ENCODE measurements at places on chromosomes 16 and 17.

DNA sequence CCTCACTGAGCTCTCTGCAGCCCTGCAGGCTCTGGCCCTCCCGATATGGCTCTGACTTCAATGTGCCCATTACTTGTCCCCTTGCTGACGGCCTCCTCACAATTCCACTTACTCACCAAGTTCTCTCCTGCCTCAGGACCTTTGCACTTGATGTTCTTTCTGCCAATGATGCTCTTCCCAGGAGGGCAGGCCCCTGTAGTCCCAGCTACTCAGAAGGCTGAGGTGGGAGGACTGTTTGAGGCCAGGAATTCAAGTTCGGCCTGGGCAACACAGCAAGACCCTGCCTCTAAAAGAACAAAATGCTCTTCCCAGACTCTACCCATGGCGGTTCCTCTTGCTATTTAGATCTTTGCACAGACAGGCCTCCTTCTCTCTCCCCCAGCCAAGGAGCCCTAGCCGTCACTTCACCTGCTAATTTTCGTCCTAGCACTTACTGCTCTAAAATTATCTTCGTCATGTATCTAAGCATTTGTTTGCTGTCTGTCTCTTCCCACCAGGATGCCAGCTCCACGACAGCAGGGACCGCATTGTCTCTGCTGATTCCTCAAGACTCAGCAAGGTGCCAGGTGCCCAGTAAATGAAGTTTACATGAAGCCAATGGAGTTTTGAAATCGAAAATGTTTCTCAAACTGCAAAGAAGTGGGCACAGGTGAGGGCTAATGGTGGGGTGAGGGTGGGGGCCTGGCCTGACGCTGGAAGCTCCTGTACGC lies 626 bp upstream of the RAI1 start:
- no peak for DNase-seq

GRCh38 chr16:68486502-68487202 lies 38.3 kb upstream of the SMPD3 start:
- DNase-seq: no peak

DNA sequence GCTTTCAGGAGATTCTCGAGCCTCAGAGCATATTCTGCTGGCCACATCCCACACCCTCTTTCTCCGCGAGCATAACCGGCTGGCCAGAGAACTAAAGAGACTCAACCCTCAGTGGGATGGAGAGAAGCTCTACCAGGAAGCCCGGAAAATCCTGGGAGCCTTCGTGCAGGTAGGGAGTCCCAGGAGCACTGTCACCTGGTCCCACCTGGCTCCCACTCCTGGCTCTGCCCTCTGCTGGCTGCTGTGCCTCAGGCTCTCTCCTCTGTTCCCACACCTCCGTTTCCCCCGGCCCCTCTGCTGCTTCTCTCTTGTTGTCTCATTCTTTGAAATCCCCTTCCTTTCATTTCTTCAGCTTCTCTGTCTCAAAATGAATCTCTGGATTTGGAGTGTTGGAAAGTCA lies 16.4 kb downstream of the LPO start:
- DNase-seq: peak; percentile 9

DNA sequence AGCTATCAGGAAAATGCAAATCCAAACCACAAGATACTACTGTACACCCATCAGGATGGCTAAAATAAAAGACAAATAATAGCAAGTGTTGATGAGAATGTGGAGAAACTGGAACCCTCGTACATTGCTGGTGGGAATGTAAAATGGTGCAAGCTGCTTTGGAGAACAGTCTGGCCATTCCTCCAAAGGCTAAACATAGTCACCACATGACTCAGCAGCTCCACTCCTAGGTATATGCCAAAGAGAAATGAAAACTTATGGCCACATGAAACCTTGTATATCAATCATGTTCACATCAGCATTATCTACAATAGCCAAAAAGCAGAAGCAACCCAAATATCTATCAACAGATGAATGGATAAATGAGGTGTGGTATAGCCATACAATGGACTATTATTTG lies 28.5 kb downstream of the VAC14 start:
- DNase-seq: no peak

- no peak for DNase-seq
These were observed 128.6 kb downstream of the SOX9 start for GRCh38 chr17:72249441-72249840.

GRCh38 chr16:89522287-89522686 lies 14.1 kb downstream of the SPG7 start:
- no peak for DNase-seq

- DNase-seq: no peak
These were observed 100.5 kb downstream of the VAT1L start for GRCh38 chr16:77888871-77889270.

- DNase-seq: no peak
These were observed 154.4 kb downstream of the ABCA8 start for GRCh38 chr17:68800751-68801150.

DNA sequence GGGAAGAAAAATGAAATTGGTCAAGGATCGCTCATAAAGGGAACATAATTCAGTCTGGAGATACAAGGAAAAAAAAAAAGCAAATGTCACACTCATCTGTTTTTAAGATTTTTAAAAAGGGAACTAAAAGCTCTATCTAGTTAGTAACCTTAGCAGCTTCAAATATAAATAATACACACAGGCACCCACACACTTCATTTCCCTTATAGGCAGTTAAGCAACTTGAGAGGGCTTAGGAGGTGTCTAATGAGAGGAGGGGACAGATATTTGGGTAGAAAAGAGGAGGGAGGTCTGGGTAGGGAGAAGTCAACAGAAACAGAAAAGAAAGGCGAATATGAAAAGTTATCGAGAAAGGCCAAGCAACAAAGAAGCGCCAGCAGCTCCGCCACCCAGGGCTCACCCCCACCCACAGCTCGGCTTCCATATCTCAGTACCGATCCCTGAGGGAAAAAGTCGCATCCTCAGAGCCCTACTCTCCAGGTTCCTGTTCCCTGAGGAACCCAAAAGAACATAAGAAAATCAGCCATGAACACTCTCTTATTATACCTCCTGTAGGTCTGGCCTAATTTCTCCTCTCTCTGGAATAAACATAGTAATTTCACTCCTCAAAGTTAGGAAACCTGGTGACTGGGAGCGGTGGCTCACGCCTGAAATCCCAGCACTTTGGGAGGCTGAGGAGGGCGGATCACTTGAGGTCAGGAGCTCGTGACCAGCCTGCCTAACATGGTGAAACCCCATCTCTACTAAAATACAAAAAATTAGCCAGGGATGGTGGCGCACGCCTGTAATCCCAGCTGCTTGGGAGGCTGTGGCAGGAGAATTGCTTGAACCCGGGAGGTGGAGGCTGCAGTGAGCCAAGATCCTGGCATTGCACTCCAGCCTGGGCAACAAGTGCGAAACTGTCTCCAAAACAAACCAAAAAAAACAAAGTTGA lies 69.6 kb upstream of the RCVRN start:
- no peak for DNase-seq

DNA sequence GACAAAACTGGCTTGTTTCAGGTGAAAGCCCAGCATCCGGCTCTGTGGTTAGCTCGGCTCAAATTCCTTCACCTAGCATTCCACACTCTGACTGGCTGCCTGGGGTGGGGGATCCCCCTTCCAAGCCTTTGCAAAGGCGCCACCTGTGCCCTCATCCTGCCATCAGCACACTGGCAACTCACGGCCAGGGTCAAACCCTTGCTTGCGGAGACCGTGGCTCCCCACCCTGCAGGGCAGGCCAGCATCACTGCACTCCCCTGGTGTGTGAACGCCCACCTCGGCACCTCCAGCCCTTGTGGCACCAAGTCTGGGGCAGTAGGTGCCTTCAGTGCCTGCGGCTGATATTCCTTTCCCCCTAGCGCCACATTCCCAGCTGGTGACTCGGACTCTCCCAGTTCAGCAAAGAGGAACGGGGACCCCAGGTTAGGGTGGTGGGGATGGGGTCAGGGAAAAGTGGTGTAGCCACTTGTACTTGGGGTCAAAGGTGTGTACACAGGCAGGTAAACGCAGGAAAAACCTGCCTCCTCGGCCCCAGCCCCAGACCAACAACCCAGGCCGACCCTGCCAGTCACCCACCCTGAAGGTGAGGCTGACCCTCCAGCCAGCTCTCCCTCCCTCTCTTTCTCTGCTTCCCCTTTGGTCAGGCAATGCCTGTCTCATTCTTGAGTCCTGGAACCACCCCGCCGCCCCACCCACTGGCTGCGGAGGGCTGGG lies 1.1 kb downstream of the FLII start:
- peak; percentile 42 for DNase-seq
